ENCODE measurements at places on chromosomes 11 and 22.

DNA sequence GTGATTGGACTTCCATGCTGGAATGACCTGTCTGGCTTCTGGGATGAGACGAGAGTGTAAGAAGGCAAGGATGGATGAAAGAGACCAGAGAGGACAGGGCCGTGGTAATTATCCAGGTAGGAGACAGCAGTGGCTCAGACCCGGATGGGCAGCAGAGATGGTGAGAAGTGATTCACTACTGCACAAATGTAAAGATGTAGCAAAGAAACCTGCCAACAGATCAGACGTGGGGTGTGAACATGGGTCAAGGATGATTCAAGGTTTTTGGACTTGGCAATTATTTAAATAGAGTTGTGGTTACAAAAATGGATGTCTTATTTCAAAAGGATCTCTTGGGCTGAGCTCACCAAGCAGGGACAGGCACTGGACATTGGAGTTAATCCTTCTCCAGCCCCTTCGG, 32.7 kb downstream of the RIBC2 start:
- no peak for DNase-seq

DNA sequence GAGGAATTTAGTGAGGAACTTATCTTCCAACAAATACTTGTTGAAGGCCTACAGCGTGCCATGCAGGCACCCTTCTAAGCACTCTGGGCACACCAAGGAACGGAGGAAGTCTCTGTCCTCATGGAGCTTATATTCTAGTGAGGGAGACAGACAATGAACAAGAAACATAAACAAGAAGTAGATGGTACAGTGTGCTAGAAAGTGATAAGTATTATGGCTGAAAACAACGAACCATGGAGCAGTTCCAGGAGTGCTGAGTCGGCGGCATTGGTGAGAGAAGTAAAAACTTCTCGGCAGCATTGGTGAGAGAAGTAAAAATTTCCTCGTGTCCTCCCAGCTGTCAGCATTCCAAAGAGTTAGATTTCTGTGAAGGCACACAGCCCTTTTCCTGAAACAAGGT, 53.2 kb downstream of the FAM76B start:
- DNase-seq = no peak

DNA sequence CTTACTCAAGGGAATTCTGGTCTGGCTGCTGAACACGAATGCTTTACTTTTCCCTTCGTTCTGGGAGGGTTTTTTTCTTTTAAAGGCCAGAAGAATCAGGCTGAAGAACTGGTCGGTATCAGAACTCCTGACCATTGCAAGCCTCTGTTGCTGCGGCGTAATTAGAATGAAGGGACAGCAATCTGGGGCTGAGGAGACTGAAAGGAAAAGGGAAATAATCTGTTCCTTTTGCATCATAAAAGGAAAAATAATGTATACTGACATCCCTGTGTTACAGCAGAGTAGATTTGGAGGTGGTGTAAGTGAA, 670 bp downstream of the SC5D start:
- DNase-seq = no peak

GRCh38 chr11:126544108-126545056, 188.9 kb downstream of the ST3GAL4 start:
- DNase-seq = peak; percentile 73

DNA sequence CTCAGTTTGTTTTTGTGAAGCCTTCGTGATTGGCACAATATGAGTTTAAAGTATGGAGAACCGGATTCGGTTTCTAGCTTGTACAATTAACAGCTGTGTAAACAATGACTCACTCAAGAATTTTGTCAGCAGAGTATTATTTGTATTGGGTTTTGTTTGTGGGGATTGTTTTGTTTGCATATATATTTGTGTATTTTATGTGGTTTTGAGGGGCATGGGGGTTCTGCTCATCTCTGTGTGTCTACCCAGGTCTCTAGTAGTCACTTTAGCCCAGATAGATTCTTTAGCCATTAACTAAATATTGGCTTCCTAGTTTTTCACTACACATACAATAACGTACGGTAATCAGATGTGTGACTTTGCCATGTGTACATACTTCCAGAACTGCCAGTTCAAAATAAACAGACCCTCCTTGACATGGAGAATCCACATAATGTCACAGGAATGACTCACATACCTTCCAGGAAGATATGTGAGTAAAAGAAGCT, 7.5 kb upstream of the MS4A7 start:
- DNase-seq = no peak

DNA sequence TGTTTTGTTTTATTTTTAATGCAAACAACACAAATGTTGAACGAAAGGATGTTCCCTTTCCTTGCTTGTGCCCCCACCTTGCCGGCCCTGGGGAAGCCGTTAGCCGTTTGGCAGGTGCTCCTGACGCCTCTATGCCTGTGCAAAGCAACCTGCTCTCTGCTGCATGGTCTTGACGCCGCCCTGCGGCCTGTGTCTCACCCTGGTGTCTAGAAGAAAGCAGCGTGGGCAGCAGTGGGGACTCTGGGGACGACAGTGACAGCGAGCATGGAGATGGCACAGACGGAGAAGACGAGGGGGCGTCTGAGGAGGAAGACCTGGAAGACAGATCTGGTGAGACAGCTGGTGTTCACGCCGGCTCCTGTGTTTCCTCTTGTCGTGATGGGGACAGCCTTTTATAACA, 5.5 kb downstream of the PHRF1 start:
- DNase-seq = no peak

DNA sequence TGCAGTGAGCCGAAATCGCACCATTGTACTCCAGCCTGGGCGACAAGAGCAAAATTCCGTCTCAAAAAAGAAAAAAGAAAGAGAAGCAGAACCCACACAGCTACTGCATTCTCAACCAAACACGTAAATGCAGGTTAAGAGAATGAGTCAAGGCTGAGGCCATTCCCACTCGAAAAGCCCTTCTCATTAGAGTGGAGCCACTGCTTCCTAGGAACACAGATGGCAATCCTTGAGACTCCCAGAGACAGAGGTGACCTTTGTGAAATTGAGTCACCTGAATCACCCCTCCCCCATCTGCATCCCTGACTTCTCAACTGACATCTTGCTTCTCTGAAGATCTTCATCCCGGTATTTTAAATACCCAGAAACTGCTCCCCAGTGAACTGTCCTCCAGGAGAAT, 8.2 kb downstream of the PACSIN2 start:
- DNase-seq = no peak

- no peak for DNase-seq
These were observed 29.5 kb downstream of the TRIOBP start for GRCh38 chr22:37726241-37726887.

- DNase-seq = no peak
These were observed 187.6 kb upstream of the CCDC90B start for GRCh38 chr11:83473743-83474142.

DNA sequence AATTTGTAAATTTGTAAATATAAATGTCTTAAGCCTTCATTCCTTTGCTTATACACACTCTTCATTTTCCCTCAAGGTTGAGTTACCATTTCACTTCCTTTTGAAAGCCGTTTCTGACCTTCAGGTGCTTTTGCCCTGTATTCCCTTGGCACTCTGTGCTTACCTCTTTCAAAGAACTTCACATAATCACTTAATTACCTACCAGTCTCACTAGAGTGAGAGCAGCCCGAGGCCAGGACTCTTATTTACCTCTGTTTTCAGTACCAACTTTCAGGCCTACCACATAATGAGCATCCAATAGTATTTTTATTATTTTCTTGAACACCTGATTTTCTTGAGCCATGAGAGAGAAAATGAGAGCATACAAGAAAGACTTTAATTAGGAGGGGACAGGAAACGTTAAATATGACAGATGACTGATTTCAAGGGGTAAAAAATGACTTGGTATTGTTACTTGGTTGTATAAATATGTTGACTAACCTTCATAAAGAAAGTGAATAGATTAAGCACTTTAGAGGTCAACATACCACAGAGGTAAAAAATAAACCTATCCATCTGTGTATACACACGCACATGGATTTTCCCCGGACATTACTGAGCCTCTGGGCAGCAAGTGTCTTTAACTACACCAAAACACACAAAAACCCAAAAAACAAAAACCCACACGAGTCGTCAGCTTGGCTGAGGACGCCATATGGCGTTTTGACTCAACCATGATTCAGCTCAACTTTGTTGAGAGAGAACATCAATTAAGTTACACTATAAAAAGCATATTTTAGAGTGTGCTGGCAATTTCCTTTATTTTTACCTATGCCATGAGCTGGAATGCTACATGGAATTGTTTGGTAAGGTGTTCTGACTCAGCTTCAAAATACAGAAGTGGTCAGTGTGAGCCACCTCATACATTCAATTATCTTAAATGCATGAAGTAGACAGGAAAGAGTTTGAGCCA, 7.6 kb downstream of the ATXN10 start:
- DNase-seq = peak; percentile 80
